ENCODE measurements at places on chromosomes 2 and 18. TPM values are rescaled to one million over a fixed set of nuclear protein-coding genes. Genes with fewer than 3 reads are reported as not detected.
A peak's percentile ranks its signal among the peaks of the same experiment; 100 is the strongest.

- no peak for DNase-seq
Measured at GRCh38 chr18:46098616-46098933, 479 bp upstream of the ATP5F1A start.

- DNase-seq = no peak
Measured at GRCh38 chr2:201858281-201859184, 52.2 kb downstream of the CDK15 start.

The SNORC gene
- polyA plus RNA-seq = not detected

DNA sequence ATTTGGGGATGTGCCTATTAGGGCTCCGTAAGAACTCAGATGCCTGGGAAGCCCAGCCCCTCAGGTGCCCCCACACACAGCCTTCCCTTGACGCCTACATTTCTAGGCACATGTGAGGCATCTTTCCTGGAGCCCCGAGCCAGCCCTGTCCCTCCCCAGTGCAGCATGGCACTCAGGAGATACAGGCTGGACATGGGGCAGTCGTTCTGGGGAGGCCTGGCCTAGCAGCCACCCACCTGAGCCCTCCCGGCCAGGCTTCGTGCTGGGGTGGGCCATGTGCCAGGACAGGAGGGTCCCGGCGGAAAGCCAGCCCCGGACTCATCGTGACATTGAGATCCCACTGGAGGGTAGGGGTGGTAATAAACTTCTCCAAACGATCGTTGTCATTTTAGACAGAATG is 15.2 kb downstream of the BOK start:
- DNase-seq = no peak

- peak; percentile 73 for DNase-seq
Measured at GRCh38 chr2:230319211-230319862, 7.7 kb upstream of the SP140L start.

- DNase-seq = no peak
Measured at GRCh38 chr18:37805773-37806404, 240.3 kb upstream of the CELF4 start.

The LRP1B gene
- polyA plus RNA-seq = not detected

The AMMECR1L gene
- 3.7 TPM for polyA plus RNA-seq

GRCh38 chr2:24973812-24974211 is 2.1 kb upstream of the DNAJC27 start:
- DNase-seq = no peak

DNA sequence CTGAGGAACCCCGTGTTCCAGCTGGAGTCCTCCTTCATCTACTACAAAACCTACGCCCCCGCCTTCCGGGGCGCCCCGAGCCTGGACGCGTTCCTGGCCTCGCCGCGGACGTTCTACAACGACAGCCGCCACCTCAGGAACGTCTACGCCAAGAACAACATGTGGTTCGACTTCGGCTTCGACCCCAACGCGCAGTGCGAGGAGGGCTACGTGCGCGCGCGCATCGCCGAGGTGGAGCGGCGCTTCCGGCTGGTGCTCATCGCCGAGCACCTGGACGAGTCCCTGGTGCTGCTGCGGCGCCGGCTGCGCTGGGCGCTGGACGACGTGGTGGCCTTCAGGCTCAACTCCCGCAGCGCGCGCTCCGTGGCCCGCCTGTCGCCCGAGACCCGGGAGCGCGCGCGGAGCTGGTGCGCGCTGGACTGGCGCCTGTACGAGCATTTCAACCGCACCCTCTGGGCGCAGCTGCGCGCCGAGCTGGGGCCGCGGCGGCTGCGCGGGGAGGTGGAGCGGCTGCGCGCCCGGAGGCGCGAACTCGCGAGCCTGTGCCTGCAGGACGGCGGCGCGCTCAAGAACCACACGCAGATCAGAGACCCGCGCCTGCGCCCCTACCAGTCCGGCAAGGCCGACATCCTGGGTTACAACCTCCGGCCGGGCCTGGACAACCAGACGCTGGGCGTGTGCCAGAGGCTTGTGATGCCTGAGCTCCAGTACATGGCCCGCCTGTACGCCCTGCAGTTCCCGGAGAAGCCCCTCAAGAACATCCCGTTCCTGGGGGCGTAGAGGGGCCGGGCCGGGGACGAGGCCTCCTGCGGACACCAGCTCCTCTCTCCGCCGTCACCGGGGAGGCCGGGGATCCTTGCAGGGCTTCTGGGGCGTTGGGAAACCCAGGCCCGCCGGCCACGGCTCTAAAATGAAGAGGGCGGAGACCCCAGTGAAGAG is 5.3 kb upstream of the NEU4 start:
- DNase-seq = peak; percentile 25

- DNase-seq = no peak
Measured at GRCh38 chr18:34643989-34644388, 66.1 kb upstream of the DTNA start.

The ZNF2 gene
- 3.1 TPM for polyA plus RNA-seq

DNA sequence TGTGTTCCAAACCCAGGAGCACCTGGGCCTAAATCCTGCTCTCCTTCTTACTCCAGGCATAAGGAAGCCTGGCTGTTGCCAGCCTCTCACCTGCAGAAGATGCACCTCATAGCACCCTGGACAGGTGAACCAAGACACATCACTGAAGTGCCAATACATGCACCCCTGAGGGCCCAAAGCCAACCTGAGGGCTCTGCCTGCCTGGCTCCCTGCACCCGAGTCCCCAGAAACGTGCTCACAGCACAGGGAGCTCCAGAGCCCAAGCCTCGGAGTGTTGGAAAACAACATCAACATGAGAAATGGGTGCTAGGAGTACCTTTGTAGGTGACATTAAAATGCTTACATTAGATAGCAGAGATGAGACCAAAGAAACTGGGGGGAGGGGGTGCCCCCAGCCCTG is 96.3 kb upstream of the RAB6C start:
- DNase-seq = no peak

The UGT1A7 gene
- polyA plus RNA-seq = not detected

GRCh38 chr2:65098741-65099140 is 31.2 kb downstream of the RAB1A start:
- no peak for DNase-seq

GRCh38 chr2:120161190-120161589 is 62.0 kb downstream of the TMEM185B start:
- DNase-seq = no peak

The CHRNG gene
- polyA plus RNA-seq = not detected

The IL1R2 gene
- polyA plus RNA-seq = not detected

DNA sequence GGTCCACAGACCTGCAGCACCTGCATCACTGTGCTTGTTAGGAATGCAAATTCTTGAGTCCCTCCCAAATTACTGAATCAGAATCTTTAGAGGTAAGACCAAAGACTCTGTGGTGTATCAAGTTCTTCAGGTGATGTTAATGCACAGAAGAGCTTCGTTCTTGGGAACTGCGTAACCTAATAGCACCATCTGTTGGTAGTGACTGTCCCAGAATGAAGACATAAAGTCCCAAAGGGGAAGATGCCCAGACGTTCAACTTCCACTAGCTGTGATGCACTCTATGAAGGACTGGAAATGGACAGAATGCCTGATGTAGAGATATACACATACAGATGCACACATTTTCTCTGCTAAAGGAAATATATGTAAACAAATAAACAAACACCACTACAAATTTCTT is 576.0 kb downstream of the LRP1B start:
- peak; percentile 11 for DNase-seq

DNA sequence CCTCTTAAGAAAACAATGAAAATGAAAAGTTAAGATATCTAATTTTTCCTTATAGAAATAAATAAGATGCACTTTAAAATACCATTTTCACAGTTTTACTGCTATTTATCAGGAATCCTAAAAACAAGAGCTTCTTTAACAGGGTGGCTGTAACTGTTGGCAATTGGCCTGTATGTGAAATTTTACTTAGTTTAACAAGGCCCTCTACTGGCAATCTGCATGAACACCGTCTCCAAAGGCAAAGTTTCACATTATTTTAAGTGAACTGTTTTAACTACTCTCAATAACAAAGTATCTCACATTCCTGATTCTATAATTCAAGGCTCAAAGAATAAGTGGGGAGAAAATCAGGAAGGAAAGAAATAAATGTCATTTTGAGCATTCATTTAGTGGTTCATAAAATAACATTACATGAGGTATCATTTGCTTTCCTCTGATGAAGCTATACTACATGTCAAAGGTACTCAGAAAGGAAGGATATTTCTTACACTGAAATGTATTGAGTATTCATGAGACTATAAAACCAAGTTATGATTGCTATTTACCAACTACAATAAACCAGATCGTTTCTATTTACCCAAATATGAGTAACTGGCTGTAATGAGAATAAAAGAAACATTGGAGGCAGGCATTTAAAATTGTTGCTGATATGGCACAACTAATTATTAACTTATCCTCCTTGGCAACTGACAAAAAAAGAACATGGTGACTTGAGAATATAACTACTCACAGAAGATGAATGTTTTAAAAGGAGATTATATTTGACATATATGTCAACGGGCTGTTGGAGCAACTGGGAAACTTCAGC is 7.0 kb downstream of the NCKAP5 start:
- DNase-seq = no peak

The MATN3 gene
- not detected for polyA plus RNA-seq

GRCh38 chr2:110838657-110839384 is 106.4 kb downstream of the ACOXL start:
- no peak for DNase-seq

DNA sequence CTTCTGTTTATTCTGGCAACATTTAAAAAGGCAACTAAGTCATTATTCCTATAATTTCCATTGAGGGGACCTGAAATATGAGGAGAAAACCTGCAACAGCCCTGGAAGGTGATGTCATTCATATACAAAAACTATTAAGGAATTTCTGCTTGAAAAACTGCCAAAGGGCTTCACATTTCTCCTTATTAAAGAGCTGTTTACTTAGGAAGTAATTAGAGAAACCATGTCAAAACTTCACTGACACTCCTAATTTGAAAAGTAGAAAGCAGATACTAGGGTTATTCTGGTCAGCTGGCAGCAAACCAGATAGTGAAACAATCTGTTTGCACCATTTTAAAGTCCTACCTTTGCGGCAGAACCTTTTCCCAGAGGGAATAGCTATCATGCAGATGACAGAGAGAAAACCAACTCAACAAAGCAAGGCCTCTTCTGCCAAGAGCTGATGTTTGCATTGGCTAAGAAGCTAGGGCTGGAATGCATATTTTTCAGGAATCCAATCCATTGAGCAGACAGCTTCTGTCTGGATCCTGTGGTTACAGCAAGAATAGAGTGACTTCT is 592.2 kb upstream of the SYT4 start:
- DNase-seq = no peak

The ALPG gene
- polyA plus RNA-seq = not detected

- DNase-seq = no peak
Measured at GRCh38 chr2:52145005-52145404, 1113.1 kb upstream of the NRXN1 start.

DNA sequence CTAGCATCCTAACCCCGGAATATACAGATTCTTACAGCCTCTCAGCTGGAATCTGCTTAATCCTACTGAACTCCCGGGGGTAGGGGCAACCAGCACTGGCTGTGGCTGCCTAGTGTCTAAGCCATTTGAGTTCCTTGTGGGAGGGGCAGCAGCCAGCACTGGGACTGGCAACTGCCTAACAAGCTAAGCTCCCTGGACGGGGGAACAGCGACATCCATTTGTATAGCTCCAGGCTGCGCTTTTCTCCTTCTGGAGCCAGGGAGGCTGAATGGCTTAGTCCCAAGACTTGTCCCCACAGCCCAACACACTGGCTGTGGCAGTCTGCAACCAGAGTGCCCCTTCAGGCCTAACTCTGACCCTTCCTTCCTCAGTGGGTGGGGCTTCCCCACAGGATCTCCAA is 787.2 kb downstream of the METTL4 start:
- DNase-seq = no peak

- no peak for DNase-seq
Measured at GRCh38 chr2:217681791-217682190, 321.0 kb downstream of the TNS1 start.

- no peak for DNase-seq
Measured at GRCh38 chr2:30472326-30472725, 25.3 kb downstream of the LCLAT1 start.

- no peak for DNase-seq
Measured at GRCh38 chr18:23861805-23862470, 152.6 kb upstream of the TTC39C start.

DNA sequence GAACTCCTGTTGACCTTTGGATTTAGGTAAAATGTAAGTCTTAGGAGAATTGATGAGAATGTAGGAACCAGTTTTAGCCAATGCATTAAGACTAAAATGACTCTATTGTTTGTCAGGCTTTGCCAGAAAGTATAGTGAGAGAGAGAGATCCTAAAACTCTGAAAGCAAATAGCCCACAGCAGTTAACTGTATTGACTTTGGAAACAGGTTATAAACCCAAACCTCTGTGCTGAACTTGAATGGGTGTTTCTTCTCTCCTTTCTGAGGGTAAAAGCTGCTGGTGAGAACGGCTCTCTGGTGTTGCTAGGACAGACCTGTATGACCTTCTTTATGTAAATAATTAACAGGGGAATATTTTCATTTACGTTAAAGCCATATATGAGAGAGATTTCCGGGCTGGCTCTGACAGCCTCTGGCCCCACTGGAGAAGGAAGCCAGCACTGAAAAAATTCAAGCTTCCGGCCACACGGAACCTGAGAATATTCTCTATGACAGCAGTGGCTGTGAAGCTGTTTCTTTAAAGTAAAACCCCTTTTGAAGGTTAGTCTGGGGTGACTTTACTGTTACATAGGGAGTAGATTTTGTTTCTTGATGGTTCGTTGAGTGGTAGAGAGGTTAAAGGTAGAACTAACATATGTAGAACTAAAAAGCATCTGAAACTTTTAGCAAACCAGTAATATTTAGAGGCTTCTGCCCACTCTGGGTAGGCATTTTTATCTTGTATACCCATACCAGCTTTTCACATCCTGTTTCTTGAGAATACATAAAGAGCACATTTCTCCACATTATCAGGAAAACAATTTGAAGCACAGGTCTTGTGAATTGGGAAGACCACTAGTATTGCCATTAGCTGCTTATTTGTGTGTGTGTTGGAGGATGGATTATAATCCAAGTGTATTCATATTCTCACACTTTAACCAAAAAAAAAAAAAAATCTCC is 123.8 kb downstream of the SPTBN1 start:
- peak; percentile 52 for DNase-seq

The WDR7 gene
- 23.9 TPM for polyA plus RNA-seq

DNA sequence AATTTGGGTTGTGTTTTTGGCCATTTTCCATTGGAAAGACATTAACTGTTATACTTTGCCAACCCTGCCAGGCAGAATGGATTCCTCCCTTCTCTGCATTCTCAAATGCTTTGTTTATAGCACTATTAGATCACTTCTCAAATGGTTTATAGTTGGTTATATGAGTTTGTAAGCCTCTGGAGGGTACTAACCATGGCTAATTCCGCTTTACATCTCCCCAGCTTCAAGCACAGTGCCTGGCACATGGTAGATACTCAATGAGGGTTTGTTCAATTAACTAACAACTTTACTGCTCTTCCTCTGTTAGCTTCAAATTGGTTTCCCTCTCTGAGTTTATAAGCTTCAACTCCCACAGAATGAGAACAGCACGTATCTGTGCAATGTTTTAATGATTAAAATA is 213.5 kb downstream of the SOX11 start:
- DNase-seq = no peak

The CKAP2L gene
- not detected for polyA plus RNA-seq

The ARHGAP15 gene
- polyA plus RNA-seq = 212 TPM

GRCh38 chr2:197890168-197890567 is 85.8 kb downstream of the PLCL1 start:
- no peak for DNase-seq

GRCh38 chr2:160137464-160137863 is 62.6 kb downstream of the ITGB6 start:
- DNase-seq = no peak

The COA5 gene
- 38.1 TPM for polyA plus RNA-seq
